ENCODE measurements at places on chromosomes 3 and 15.

GRCh38 chr3:94303897-94304296, 241.0 kb downstream of the NSUN3 start:
- no peak for DNase-seq

GRCh38 chr3:106033654-106034053, 164.8 kb upstream of the CBLB start:
- peak; percentile 20 for DNase-seq

DNA sequence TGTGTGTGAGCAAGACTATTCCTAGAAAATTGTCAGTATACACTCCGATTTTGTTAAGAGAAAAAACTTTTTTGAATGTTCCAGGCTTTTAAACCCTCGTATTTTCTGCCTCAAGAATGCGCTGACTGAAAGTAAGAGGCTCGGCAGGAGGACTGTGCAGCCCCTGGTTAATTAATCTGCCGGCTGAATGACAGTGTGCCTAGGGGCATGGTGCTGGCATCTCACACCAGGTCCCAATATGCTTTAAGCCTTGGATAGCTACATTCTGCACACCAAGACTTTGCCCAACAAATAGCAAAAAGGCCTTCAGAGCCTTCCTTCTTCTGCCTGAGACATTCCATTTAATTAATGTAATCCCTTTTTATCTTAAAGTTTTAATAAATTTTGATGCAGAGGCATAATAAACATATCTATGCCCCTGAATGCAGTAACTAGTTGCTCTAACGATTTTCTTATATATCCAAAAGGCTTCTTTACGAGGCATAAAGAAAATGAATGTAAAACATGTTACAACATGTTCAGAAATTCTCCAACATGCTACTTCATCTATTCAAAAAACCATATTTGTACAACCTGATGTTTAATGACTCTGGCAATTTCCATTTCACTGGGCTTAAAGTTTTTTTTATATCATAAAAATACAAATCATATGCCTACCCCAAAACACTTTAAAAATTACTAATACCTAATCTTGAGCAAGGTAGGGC, 37.9 kb downstream of the DPH6 start:
- DNase-seq: no peak

DNA sequence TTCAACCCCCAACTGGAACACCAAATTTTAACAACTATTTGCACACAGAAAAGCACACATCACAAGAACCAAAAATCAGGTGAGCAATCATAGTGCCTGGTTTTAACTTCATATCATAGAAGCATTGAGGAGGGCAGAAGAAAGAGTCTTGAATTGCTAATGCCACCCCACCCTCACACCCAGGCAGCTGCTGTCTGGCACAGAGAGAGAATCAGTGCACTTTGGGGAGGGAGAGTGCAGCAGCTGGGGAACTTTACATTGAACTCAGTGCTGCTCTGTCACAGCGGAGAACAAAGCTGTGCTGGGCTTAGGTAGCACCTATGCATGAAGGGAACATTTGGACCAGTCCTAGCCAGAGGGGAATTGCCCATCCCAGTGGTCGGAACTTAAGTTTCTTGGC, 76.0 kb upstream of the KBTBD8 start:
- DNase-seq: no peak

- no peak for DNase-seq
Measured at GRCh38 chr3:182628531-182628930, 164.8 kb upstream of the ATP11B start.

- DNase-seq: no peak
Measured at GRCh38 chr3:73653877-73654276, 29.1 kb upstream of the PDZRN3 start.

GRCh38 chr3:108590460-108590859, 938 bp downstream of the DZIP3 start:
- DNase-seq: no peak

DNA sequence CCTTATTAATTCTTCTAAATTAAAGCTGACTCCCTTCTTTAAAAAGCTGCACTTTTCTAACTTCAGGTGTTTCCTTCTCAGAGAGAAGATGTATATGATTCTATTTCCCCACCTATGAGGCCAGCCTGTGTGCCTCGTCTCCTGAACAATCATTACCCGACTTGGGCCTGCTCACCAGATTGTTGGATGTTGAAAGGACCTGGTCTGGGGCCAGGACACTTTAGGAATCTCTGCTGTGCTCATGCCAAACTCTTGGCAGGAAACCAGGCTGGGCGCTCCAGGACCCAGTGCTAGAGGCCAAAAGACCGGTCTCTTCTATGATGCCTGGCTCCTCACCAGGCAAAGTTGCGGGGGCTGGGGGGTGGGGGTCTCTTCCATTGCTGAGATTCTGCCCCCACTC, 16.9 kb upstream of the LRRC31 start:
- DNase-seq: no peak

DNA sequence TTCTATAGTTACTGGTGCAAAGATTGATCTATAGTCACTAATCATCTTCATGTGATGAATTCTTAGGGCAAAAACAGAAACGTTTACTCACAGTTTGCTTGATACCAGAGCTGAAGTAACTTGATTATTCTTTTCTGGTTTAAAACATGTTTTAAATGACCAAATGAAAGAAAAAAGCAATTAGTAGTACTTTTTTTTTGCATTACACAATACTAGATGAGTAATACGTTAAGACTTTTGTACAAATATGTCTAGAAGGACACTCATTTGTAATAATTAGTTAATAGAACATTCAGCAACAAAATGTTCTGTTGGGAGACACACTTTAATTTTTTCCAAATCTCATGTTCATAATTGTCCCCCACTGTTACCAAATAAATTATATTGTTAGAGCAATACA, 523.2 kb downstream of the SOX2 start:
- no peak for DNase-seq

- no peak for DNase-seq
Measured at GRCh38 chr3:22994781-22995180, 208.3 kb upstream of the UBE2E2 start.

DNA sequence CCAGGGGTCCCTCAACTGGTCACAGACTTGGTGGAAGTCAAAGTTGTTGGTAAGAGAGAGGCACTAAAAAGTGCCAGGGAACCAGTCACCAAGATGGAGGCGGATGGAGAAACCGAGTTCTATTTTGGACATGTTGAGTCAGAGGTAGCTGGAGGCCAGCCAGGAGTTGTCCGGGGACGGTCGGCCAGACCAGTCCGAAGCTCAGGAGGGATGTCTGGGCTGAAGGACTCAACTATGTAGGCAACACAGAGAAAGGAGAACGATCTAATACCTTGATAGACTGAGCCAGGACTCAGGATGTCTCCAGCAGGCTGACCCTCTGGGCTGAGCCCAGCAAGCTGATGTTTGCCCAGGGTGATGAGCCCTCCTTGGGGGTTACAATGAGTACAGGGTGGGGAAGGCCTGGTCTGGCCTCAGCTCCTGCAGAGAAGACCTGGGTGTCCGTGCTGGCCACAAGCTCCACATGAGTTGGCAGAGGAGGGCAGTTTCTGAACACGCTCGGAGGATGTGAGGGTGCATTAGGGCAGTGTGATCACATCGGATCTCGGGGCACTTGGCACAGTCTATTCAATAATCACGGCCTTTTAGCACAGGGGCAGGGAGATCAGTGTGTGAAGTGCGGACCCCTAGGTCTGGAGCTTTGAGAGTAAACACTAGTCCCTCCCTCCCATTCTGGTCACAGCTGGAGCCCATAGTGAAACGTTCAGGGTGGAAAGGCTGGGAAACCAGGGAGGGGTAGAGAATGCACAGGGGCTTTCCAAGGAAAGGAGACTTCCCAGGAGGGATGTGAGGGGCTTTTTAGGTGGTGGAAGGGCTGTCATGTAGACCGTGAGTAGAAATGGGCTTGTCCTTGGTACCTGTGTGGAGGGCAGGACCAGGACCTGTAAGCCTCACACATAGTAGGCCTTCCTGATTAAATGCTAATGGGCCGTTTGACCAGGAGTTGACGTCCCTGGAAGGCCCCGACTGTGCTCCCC, 111.9 kb downstream of the ETFA start:
- no peak for DNase-seq

DNA sequence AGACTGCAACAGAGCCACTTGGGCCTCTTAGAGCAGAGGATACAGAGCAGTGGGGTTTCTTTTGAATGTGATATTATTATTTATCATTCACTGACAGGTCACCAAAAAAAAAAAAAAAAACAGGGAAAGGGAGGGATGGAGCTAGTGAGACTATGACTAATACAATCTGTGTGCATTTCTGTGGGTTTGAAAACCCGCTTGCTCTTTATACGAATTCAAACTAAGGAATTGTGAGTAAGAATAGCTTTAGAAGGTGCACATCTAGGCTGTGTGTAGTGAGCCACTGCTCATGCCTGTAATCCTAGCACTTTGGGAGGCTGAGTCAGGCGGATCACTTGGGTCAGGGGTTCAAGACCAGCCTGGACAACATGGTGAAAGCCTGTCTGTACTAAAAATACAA, 186.6 kb upstream of the MANF start:
- DNase-seq: no peak

- no peak for DNase-seq
Measured at GRCh38 chr15:48384616-48385015, 53.4 kb downstream of the DUT start.

DNA sequence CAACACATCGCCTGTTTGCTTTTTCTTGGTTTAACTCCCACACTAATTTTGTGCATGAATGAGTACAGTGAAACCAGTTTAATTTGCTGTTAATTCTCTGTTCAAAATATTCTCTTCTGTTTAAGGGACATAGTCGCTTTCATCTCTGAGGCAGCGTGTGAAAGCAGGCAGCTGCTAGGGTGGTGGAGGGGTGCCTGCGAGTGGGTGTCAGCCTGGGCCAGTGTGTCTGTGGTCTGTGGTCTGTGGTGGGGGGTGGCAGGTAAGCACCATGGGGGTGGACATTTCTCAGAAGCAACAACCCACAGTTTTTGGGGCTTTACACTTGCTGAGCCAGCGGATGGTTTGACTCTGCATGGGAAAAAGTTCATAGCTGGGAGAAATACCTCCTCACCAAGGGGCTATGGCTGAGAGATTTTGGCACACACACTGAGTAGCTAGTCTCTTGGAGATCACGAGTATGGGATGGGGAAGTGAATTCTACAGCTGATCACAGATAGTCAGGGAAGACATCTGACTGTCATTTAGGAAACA, 109.2 kb downstream of the EPHB1 start:
- DNase-seq: no peak

DNA sequence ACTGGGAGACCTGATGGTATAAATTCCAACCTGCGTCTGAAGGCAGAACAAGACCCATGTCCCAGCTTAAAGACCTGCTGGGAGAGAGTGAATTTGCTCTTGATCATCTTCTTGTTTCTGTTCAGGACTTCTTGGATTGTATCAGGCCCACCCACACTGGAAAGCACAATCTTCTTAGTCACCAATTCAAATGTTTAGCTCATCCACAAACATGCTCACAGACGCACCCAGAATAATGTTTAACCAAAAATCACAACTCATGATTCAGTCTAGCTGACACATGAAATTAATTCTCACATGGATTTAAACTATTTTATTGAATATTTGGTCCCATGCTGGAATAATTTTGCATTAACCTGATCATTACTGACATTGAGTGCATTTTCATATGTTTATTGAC, 37.8 kb upstream of the GOLGA6L2 start:
- no peak for DNase-seq

- DNase-seq: no peak
Measured at GRCh38 chr3:160061525-160061924, 72.9 kb downstream of the IL12A start.

GRCh38 chr3:124653797-124654469, 76.3 kb upstream of the UMPS start:
- DNase-seq: no peak

GRCh38 chr3:56339244-56339643, 129.0 kb downstream of the ERC2 start:
- DNase-seq: no peak

DNA sequence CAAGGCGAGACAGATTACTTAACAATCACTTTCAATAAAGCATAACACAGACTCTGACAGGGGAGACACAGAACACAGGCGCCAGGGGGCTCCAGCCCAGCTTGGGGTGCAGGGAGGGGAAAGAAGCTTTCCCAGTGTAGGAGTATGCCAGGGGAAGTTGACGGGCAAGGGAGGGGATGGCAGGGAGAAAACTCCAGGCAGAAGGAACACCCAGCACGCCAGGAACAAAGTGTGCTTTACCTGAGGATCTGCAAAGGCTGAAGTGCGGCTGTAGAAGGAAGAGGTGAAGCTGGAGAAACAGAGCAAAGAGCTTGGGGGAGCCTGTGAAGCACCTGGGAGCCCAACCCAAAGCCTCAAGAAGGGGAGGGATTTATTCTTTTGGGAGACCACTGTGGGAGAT, 12.1 kb downstream of the RGMA start:
- DNase-seq: no peak

DNA sequence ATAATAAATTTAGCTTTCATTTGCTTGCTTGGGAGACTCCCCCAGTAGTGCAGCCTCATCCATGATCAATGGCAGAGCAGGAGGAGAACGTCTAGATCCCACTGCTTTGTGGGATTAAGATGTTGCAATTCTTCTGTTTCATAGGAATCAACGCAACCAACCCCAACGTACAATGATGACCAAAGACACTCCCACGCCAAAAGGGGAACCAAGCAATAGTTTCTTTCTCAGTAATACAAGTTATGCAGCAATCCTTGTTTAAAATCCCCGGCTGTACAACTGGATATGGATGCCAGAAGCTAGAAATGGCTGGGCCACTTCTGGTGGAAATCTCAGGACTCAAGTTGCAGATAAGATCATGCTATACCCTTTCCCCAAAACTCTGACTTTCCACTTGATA, 411.2 kb downstream of the VPS13C start:
- no peak for DNase-seq

GRCh38 chr3:25178672-25179071, 249.4 kb upstream of the RARB start:
- no peak for DNase-seq

DNA sequence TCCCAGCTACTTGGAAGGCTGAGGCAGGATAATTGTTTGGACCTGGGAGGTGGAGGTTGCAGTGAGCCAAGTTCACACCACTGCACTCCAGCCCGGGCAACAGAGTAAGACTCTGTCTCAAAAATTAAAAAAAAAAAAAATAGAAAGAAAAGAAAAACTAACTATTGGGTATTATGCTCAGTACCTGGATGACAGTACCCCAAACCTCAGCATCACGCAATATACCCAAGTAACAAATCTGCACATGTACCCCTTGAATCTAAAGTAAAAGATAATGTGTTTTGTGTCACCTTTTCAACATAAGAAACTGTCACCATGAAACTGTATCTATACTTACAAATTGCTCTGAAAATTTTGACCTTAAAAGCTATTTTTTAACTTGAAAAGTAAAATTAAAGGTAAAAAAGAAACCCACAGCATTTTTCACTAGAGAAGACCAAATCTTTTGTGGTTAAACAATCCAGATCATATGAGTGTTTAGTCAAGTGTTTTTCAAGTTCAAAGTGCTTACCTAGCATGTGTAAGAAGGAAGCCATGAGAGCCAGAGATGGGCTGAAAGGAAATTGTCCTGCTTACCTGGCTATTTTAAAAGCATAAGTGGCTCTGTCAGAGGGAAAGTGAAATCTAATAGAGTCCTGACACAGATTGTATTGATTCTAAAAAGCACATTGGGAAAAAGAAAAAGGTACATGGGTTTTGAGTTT, 50.5 kb downstream of the MYO1E start:
- DNase-seq: no peak

Data from effector memory CD8-positive, alpha-beta T cell (primary cell).